ENCODE measurements at places on chromosomes 2 and 18.

DNA sequence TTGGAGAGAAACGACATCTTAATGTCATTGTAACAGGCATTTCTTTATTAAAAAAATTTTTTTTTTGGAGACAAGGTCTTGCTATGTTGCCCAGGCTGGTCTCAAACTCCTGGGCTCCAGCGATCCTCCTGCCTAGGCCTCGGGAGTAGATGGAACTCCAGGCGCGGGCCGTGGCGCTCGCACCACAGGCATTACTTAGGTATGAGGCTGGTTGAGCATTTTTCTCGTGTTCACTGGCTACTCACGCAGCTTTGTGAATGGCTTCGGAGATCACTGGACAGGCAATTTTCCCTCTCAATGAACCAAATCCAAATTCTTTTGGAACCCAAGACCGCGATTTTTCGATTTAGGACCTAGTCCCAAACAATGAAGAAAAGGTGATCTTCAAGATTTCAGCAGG, 795 bp upstream of the TCF7L1 start:
- DNase-seq = no peak

GRCh38 chr18:48337053-48337452, 72.1 kb downstream of the ZBTB7C start:
- DNase-seq = no peak

GRCh38 chr2:216551234-216552068, 52.8 kb downstream of the RPL37A start:
- no peak for DNase-seq

GRCh38 chr2:196195758-196196157, 24.4 kb upstream of the STK17B start:
- DNase-seq = no peak

- no peak for DNase-seq
Measured at GRCh38 chr2:152729844-152730243, 11.4 kb downstream of the ARL6IP6 start.

All from GM12878 (cell line).